Cortex of kidney (tissue), 1 donor: ENCODE measurements at places on chromosomes 3 and 15.

DNA sequence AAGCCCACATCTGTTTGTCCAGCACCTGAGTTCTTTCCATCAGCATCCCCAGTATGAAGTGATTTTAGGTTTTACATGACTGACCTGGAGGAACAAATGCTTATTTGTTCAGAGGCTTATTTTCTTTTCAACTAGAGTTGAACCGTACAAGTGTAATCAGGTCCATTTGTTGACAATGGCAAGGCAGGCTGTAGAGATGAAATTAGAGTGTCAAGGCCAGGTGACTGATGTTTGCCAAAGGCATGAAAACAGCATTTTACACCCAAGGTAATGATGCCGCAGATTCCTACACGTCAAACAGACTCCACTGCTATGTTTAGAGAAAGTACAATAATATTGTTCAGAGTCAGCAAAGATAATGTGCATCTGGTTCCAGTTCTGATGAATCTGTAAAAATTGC is 96.5 kb downstream of the KCNAB1 start:
- no peak for DNase-seq

- DNase-seq, result no peak
Measured at GRCh38 chr15:98160236-98160635, 199.7 kb downstream of the ARRDC4 start.

DNA sequence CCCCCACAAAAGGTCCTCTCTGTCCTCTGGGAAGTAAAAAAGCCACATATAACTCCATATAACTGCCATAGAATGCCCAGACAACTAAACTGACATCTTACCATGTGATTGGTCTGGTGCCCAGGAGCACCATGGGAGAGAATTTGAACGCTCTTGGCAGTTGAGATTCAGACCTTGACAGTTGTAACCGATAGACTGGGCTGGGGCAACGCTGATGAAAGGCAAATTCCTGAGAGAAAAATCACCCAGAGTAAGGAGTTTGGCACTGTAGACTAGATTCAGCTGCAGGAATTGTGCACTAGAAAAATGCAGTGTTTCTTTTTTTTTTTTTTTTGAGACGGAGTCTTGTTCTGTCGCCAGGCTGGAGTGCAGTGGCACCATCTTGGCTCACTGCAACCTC is 240.5 kb downstream of the SOX2 start:
- no peak for DNase-seq

- DNase-seq, result no peak
Measured at GRCh38 chr3:151992326-151993041, 119.0 kb downstream of the SUCNR1 start.

DNA sequence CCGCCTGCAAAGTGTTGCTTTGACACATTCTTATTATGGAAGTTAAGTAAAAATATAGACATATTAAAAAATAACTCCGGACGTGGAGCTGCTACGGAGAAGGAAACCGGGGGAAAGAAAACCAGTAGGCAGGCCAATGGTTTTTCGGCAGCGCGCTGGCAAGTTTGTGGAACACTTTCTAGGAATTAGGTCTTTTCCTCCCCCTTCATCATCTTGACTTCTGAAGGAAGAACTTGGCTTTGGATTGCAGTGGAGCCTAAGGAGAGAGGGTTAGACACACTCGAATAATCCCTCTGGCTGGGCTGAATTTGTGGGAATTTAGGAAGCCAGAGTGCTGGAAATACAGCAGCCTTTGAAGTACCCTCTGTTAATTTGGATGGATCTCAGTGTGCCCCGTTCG is 317 bp downstream of the ROBO2 start:
- DNase-seq, result no peak

DNA sequence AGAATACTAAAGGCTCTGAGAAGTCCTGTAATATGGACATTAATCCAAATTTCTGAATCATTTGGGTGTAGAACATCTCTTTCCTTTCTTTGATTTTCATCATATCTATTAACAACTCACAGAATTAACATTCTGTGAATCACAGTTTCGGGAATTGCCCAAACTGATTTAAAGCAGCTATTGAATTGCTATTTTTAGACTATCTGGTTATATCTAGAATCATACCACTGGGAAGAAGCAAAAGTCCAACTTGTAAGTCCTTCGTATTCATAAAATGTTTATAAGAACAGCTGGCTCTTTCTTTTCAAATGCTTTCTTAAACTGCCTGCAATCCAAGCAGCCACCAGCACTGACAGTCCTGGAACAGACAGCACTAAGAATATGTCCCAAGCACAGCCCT is 733.0 kb downstream of the NTRK3 start:
- no peak for DNase-seq

DNA sequence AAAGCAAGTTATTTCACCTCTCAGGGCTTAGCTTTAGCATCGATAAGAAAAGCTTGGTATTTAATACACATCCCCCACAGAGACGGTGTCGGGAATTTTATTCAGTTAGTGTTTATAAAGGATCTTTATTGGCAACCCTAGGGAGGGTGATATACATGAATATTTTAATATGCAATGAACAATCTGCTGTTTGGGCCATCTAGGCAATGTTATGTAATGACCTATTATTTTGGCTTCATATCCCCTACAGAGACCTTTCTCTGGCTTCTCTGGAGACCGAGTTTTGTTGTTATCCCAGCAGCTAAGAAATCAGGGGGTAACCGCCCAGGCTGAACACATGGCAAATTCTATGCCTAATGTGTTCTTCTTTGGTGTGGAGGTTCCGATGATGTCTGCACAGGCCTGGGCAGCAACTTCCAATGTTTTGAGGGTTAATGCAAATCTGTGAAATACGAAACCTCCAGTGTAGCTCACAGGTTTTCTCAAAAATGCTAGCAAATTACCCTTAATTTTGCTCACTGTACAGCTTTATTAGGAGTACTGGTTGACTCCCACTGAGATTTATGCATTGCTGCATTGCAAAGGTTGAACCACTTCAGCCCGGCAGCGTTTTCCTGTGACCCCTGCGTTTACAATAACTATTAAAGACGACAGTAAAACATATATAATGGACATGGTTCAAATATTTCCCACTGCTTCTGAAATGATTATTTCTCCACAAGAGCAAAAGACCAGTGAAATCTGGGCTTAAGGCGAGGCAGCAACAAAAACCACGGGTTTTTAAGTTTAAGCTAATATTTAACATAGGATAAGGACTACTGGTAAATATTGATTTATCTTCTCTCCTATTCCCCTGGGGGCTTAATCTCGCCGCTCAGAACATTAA is 298.3 kb upstream of the NR2E3 start:
- no peak for DNase-seq

DNA sequence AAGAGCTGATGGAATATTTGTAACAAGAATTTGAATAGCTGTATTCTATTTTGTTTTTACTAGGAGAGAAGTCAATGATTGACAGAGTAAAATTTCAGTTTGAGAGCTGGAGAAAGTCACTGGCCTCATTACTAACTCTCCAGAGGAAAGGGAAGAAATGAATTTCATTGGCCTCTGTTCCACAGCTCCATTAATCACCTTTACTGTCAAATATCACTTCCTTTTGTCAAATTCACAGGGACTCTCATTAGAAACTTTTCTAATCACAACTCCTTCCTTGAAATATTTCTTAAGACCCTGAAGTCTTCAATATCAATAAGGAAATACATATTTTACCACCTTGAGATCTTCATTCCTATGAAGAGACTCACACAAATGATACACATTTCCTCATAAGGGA is 379.9 kb upstream of the RASGRP1 start:
- no peak for DNase-seq

GRCh38 chr3:30954426-30954825 is 60.0 kb upstream of the GADL1 start:
- no peak for DNase-seq

- no peak for DNase-seq
Measured at GRCh38 chr3:158508481-158508880, 62.5 kb upstream of the MLF1 start.

- no peak for DNase-seq
Measured at GRCh38 chr3:46972396-46972795, 4.1 kb downstream of the CCDC12 start.

DNA sequence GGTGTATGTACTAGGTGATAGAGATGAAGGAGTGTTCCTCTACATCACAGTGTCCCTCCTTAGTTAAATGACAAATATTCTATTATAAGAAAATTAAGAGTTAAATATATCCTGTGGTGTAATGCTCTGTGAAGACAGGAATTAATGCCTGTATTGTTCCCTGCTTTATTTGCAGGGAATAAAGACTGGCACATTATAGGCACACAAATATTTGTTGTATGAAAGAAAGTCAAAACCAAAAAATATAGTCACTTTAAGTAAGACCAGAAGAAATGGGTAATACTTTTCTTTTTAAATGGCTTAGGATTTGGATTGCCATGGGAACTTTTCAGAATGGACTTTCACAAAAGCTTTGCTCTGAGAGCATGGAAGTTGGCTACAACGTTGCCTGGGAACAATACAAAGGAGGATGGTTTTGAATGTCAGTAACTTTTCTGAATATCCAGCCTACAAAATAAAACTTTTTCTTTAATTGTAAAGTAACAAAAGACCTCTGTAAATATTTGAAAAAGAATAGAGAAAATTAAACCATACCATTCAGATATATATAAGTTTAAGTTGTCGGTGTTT is 158.0 kb upstream of the P2RY1 start:
- DNase-seq, result no peak

DNA sequence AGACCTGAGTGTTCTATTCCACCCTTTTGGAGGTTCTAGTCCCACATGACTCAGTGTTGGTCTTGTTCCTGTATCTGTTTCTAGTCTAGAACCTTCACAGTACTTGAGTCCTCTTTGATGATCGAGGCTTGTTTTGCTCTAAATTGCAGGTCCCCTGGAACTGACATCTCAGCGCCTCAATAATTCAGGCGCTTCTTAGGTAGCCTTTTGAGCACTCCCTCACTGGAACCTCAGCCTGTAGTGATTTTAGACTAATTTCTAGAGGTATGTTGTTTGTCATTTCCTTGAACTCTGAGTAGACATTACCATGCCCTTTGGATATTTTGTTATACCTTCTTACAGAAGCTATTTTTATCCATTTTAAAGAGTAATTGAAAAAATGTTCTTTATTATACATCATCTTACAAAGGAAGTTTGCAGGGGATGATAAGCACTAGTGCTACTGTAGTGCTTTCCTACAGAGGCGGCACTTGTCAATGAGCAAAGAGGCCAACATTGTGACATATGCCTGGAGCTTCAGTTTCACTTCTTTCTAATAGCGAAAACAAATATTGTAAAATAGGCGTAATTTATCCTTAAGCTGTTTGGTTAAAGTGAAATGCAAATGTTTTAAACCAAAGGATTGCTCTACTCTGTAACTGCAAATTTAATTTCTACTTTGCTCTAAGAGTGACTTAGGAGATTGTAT is 75.7 kb downstream of the EFL1 start:
- no peak for DNase-seq

- no peak for DNase-seq
Measured at GRCh38 chr3:66497288-66497984, 3.4 kb downstream of the LRIG1 start.

- DNase-seq, result no peak
Measured at GRCh38 chr3:10770981-10771380, 45.0 kb upstream of the SLC6A11 start.

GRCh38 chr3:142940472-142940871 is 23.0 kb downstream of the PAQR9 start:
- DNase-seq, result no peak

DNA sequence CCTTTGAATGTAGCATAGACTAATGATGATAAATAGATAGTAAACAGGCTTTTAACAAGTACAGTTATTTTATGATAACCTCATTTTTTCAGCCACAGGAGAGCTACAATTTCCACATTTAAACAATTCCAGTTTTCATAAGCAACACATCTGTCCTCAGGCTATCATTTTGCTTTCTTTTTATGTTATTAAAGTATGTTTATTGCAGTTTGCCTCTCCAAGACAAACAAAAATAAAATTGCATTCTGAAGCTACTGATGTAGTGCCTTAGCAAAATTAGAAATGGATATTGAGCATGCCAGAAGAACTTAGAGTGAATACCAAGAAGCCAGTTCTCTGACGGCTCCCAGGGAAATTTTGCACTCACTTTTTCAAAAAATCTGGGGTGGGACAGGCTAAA is 140.6 kb upstream of the ABHD17C start:
- DNase-seq, result no peak

DNA sequence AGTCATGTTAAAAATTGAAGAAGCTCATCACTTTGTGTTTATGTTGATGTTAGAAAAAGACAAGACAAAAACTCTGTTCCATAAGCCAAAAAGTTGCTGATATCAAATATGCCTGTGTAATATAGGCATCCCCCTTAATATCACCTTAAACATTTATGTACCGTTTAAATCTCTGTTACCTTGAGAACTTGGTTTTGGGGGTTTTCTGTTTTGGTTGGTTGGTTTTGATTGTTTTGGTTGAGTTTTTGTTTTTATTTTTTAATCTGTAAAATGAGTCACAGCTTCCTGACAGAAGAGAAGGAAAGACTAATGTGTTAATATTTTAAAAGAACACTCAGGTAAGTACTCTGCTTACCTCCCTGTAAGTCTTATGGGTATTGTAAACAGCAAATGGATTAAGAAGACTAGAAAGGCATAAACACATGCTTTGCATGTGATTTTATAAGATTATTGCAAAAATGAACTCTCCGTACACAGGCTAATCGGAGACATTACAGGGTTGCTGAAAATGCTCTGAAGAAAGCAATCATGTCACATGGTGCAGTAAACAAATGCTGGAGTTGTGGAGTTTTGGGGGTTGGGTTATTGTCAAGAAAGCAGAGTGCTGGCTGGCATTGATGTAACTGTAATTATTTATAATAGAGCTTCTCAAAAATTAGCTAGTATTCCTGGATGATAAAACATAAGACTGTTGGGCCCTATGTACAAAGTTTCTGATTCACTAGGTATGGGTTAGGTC is 69.5 kb upstream of the MBNL1 start:
- DNase-seq, result no peak

- no peak for DNase-seq
Measured at GRCh38 chr3:50564321-50564720, 3.2 kb downstream of the C3orf18 start.

- no peak for DNase-seq
Measured at GRCh38 chr3:197913641-197914380, 36.2 kb upstream of the RPL35A start.

GRCh38 chr15:92579931-92580470 is 75.6 kb downstream of the FAM174B start:
- no peak for DNase-seq

- no peak for DNase-seq
Measured at GRCh38 chr15:69841113-69841828, 256.4 kb downstream of the TLE3 start.

DNA sequence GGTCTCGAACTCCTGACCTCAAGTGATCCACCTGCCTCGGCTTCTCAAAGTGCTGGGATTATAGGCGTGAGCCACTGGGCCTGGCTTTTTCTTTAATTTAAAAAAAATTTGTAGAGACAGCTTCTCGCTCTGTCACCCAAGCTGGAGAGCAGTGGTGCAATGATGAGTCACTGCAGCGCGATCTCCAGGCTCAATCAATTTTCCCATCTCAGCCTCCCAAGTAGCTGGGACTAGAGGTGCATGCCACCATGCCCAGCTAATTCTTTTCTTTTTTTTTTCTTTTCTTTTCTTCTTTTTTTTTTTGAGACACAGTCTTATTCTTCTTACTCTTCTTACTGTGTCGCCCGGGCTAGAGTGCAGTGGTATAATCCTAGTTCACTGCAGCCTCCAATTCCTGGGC is 19.8 kb downstream of the TUBGCP4 start:
- no peak for DNase-seq
